ENCODE measurements at places on chromosomes 7 and 10.

GRCh38 chr10:92567952-92568600, 5.8 kb downstream of the IDE start:
- DNase-seq, result no peak

- DNase-seq, result no peak
These were observed 520 bp downstream of the FAM20C start for GRCh38 chr7:192701-193480.

- no peak for DNase-seq
These were observed 78.9 kb upstream of the EGR2 start for GRCh38 chr10:62895063-62895462.

DNA sequence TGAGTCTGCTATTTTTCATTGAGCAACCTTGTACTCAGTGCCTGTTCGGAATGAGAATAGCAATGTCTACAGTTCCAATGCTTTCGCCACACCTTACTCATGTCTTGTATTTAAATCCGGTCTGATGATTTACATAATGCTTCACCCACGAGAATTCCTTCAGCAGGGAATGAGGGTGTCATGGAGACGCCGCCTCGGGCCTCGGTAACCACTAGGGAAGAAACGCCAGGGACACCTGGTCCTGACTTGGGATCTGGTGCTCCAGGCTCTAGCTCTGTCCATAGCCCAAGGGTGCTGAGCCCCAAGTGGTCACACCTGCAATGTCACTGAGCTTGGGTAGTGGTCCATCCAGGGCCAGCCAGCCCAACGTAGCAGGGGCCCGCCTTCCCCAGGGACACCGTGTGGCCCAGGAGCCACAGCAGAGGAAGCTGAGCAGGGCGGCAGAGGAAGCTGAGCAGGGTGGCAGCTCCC, 37.4 kb downstream of the PRKAG2 start:
- DNase-seq, result no peak

GRCh38 chr10:78653555-78653954, 415.2 kb upstream of the ZMIZ1 start:
- no peak for DNase-seq

DNA sequence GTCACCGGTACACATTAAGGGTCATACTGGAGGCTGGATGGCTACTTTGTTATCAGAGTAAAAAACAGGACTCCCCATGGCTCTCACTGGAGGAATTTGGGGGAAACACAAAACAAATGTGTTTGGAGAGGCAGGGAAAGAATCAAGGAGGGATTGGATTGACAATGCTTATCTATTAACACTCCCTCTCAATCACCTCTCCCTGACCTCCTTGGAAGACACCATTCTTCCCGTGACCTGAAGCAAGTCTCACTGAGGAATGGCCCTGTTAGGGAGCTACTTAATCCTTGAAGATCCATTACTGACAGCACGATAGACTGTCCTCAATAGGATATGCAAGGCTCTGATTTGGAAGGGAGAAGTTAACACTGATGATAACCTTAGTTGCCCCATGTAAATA, 242.1 kb upstream of the PTN start:
- no peak for DNase-seq

- DNase-seq, result no peak
These were observed 5.7 kb upstream of the HOXA13 start for GRCh38 chr7:27205325-27206280.

DNA sequence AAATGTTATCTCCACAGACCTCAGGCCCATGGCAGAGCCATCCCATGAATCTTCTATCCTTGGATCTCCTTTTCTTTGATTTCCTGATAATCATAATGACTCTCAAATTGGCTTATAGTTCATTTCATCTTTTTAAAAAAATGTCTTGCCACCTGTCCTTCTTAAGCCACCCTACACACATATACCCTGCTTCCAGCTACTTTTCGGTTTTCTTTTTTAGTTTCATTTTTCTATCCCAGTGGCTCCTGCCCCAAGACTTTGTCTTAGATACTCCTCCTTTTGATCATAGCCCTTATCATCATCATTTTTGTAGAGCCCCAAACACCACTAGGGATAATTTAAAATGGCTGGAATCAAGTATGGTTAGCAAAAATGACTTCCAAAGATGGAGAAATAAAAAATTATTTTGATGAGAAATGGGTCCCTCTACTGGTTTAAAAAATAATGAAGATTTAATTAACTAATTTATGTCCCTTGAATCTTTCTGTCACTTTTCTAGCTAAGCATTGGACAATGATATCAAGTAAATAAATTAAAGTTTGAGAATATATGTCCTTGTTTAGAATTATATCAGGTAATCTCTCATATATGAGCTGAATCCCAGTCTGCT, 277.3 kb upstream of the SEMA3D start:
- DNase-seq, result no peak

GRCh38 chr10:44981172-44982113, 2.8 kb upstream of the DEPP1 start:
- no peak for DNase-seq

- no peak for DNase-seq
These were observed 41.1 kb upstream of the DLG5 start for GRCh38 chr10:77967611-77968022.

DNA sequence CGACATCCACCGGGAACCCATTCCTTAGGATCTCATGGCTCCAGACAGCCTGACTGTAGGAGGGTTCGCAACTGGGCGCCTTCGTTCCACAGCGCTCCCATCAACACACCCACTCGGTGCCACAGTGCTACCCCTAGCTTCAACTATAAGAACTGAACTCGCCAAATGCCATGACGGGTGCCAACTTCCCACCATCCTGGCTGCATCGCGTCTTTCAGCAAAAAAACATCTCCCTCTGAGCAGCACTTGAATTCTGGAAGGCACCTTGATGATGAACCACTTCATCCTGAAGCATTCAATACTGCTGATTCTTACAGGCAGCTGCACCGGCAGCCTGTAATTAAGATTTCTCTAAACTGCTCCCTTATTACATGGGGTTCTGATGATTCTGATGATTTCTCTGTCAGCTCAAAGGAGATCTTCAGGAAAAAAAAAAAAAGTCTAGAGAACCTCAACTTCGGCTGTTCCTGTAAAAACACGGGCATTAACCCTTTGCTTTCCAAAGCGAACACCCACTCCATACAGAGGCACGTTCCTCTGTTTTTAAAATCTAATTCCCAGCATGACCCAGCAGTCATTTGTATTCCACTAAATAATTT, 1.3 kb downstream of the CYTH3 start:
- no peak for DNase-seq

DNA sequence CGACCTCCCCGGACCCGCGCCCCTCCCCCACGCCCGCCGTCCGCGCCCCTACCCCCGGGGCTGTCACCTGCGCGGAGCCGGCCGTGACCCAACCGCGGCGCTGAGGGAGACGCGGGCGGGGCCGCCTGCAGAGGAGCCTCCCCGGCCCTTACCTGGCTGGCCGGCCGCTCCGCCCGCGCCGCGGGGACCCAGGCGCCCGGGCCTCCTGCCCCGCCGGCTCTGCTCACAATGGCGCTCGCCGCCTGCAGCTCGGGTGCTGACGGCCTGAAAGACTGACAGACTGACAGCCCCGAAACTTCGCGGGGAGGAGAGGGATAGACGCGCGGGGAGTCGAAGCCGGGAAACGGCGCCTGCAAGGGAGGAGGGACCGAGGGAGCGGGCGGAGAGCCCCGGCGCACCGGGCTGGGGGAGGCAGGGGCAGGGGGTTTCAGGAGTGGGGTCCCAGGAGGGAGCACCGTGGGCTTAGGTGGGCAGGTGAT, 393 bp downstream of the ZNF467 start:
- DNase-seq, result no peak

- DNase-seq, result no peak
These were observed 215.7 kb upstream of the CSTF2T start for GRCh38 chr10:51915031-51915542.

GRCh38 chr10:77504196-77504872, 133.3 kb downstream of the KCNMA1 start:
- DNase-seq, result no peak

- DNase-seq, result no peak
These were observed 66.6 kb upstream of the WNT16 start for GRCh38 chr7:121262221-121262620.

DNA sequence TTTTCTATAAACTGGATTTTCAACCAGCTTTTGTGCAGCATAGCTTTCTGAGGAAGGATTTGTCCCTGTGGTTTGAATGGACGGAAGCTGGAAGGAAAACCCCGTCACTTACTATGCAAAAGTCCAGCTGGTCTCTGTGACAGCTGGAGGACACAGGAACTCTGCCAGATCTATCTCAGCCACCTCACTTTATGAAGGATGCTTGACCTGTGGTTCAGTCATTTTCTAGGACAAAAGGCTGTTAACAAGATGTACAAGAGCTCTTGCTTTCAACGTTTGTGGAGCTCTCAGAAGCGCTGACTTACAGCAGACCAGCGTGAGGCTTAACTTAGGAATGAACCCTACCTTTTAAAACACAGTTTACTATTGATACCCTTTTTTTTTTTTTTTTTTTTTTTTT, 90.8 kb downstream of the CREM start:
- no peak for DNase-seq

DNA sequence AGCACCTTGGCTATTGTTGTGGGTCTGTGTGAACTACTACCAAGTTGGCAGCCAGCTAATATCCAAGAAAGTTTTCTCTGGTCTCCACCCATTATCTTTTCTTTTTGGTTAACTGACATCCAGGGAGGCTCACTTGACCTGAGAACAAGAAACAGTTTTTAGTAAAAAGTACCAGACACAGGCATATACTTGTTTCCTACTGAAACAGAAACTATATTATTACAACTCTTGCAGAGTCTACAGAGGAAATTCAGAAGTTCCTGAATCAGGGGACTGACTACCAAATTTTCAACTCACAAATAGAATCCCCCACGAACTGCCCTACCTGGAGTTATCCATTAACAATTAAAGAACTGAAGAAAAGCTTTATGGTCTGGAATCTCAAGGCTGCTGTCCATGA, 168.9 kb downstream of the KCND2 start:
- no peak for DNase-seq

- no peak for DNase-seq
These were observed 169.3 kb upstream of the AKR1E2 start for GRCh38 chr10:4656576-4657194.

DNA sequence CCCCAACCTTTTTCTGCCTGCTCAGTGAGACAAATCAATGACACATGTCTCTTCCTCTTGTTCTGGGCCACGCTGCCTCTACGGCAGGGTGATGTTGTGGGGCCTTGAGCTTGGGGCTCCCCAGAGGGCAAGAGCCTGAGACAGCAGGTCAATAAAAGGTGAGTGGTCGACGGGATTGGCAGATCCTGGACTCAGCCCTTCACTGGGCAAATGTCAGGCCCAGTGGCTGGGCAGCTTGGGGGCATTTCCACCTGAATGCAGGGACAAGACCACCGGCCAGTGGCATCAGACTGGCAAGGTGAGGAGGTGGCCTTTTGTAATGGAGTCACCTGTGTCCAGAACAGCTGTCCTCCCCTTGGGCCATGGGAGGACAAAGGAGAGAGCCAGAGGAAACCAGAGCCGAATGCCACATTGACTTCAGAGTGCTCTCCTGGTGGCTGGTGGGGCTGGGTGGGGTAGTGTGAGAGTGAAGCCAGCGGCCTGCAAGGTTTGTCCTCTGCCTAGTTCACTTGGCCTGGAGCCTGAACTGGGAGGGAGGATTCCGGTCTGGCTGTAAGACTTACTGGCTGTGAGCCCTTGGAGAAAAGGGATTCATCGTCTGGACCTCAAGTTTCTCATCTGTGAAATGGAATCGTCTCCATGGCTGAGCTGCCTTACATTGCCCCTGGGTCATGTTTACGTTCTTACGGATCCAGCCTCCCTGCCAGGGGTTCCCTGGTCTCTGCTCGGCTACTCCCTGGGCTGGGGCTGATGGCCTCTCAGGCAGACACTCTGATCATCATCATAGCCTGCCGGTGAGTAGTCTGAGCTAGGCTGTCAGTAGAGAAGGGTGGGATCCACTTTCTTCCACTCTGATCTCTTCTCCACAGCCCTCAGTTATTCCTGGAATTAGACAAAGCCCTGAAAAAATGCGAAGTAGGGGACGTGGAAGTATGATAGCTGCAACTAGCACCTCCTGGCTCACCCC, 25.4 kb upstream of the CRHR2 start:
- DNase-seq, result no peak

DNA sequence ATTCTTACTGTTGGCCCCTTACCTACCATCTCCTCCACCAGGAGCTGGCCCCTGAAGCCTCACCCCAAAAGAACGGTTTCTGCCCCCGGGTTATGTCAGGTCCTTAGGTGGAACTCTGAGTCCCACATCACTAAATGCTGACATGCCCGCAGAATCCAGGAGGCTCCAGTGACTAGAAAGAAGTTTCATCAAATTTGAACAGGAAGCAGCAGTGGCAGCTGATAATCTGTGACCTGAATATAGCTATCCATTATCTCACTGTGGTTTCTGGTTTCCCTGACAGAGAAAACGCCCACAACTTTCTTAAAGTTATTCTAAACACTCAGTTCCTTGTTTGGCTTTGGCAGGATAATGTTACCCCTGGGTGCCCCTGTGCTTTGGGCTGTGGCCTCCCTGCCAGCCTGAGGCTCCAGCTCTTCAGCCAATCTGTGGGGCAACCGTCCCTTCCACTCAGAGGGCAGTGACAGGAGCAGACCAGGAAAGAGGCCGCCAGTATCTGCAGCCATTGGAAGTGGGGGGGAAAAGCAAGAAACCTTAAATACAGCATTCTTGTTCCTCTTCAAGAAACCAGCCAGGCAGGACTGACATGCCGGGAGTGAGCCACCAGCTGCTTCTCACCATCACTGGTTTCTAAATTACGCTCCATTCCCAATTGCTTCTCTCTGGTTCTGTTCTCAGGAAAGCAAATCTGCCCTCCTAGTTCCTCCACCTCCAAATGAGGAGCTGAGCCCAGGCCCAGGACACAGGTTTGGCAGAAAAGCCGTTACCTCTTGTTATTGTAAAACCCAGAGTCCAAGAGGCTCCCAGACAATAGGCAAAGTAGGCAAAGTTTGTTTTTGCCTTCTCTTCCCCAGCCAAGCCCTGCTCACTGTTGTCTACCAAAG, 41.2 kb upstream of the VCL start:
- peak; percentile 71 for DNase-seq

- DNase-seq, result no peak
These were observed 7.0 kb upstream of the MMP21 start for GRCh38 chr10:125782616-125783015.

- no peak for DNase-seq
These were observed 2.2 kb downstream of the RAB18 start for GRCh38 chr10:27506280-27506679.

DNA sequence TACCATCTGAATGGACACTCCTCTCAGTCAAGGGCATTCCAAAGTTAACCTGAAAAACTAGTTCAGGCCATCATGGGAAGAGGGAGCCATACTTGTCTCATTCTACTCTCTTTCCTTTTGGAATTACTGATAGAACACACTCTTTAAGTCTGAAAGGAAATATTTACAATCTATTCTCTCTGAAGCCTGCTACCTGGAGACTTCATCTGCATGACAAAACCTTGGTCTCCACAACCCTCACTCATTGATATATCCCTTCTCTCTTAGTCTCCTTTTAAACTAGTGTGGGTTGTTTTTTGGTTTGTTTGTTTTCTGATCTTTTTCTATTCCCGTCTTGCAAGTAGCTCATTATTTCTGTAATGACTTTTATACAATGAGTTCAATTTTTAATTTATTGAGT, 169.5 kb downstream of the C1GALT1 start:
- no peak for DNase-seq

DNA sequence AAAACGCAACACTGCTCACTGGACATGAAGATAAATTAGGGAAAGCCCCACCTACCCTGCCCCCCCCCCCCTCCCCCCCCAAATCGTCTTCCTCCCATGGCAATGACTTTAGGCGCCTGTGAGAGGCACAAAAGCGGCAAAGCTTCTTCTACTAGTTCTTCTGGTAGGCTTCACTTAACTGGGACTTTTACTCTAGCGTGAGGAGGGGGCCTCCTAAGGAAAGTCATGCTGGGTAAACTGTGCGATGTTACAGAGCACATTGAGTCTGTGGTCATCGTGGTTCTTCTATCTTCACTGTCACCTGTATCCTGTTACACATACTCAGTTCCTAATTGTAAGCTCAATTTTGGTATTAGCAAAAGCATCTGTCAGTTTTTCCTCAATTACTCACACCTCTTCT, 25.1 kb downstream of the HSPB1 start:
- DNase-seq, result peak; percentile 95

Measured in CMK (cell line).